Dermis microvascular lymphatic vessel endothelial cell (primary cell): ENCODE measurements at places on chromosomes 3 and 15.

- DNase-seq: peak; percentile 46
Observed at GRCh38 chr3:149247929-149248691, 26.5 kb upstream of the CP start.

DNA sequence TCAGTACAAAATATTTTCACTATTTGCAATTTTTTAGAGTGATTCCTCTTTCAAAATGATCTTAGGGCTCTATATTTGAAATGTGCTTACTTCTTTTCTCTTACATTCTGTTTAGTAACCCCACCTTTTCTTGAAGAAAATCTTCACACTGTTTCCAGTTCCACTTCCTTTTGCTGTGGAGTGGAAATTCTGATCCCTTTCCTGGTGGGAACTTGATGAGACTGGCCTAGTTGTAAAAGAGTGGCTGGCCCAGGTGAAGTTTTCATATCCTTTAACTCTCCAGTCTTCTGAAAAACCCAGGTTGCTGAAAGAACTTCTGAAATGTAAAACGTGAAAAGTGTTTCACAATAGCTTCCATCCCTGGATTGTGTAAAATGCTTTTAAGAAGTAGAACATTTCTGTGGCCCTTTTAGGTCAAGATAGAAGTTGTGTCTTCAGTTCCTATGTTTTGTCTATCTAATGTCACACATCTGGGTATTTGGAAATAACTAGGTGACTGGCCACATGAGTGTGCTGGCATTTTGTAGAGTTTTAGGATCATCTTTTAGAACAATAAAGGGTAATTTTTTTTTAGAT is 84.8 kb upstream of the LRIG1 start:
- DNase-seq: no peak

DNA sequence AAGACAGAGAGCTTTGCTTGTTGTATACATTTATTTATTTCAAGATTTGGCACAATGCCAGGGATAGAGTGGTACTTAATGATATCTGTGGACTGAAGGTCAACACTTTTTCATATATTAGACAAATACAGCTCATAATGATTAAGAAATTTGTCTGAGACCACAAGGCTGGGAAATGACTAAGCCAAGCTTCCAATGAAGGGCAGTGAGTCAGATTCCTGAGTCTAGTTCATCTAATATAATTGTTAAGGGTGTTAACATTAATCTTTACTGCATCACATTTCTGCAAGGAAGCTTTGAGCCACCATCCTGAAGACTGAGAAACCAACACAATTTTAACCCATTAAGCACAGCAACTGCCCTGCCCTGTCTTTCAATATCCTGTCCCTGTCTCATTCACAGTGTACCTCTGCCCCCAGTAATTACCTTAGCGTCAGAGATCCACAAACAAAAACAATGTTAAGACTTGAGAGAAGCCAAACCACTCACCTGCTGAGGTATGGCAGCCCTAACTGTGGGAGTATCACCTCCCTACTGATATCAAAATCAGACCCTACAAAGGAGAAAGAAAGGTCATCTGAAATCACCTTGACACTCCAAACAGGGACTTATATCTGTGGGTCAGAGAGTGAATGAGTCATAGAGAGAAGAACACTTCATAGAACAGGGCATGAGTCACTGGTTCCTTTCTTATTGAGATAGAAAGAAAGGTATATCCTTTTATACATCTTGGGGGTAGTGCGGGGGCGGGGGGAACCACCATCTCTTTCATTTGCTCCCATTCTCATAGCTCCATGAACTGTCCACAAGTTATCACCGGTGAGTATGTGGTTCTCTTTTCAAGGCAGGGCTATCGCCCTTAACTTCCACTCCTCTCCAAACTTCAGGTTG is 74.7 kb downstream of the MAGI1 start:
- DNase-seq: peak; percentile 93

DNA sequence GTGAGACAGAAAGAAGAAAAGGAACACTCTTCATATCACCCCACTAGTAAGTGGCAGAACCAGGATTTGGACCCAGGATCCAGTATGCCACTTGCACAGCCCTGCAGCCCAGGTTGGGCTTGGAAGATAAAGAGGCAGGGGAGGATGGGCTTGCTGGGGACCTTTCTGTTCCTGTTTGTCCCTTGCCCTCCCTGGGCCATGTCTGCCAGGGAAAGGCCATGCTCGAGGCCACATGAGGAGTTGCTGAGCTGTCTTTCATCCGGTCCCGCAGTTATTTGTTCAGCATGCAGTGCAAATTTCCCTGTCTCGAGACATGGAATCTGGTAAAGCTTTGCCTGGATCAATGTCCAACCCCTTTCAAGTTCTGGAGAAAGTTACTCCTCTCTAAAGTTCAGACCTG is 116.0 kb upstream of the MRPS22 start:
- no peak for DNase-seq

- DNase-seq: no peak
Observed at GRCh38 chr15:98003518-98003917, 43.0 kb downstream of the ARRDC4 start.

DNA sequence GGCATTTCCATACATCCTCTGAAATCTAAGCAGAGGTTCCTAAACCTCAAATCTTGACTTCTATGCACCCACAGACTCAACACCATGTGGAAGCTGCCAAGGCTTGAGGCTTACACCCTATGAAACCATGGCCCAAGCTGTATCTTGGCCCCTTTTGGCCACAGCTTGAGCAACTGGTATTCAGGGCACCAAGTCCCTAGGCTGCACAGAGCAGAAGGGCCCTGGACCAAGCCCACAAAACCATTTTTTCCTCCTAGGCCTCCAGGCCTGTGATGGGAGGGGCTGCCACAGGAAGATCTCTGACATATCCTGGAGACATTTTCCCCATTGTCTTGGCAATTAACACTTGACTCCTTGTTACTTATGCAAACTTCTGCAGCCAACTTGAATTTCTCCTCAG is 54.4 kb upstream of the IL12A start:
- DNase-seq: no peak
